ENCODE measurements at places on chromosomes 7 and 10. TPM values are rescaled to one million over a fixed set of nuclear protein-coding genes. Genes with fewer than 3 reads are reported as not detected.
A peak's percentile ranks its signal among the peaks of the same experiment; 100 is the strongest.

- DNase-seq, result no peak
Measured at GRCh38 chr7:155222573-155222972, 75.1 kb upstream of the INSIG1 start.

DNA sequence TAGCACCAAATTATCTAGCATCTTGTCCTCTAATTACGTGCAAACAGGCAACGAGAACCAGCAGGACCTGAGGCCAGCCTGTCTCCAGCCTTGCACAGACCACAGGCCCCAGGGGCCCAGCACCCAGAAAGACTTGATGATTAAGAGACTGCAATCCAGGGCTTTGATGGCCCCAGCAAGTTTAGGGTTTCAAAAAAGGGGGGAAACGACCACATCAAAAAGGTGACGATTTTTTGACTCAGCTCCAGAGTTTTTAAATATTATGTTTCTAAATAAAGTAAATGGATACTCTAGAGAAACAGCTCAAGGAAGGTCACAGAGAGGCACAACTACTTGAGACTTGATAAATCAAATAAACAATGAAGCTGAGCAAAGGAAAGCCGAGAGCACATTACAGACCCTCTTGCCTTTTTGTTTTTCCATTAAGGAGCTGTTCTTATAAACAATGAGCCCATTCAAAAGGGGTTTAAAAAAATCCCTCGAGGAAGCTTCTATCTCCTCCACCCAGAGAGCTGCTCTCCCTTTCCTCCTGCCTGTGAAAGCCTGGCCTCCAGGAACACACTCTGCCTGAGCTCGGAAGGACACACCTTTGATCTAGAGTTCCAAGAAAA lies 44.1 kb downstream of the GLI3 start:
- DNase-seq, result no peak

GRCh38 chr10:14086596-14086995 lies 244.1 kb downstream of the FRMD4A start:
- DNase-seq, result no peak

- DNase-seq, result no peak
Measured at GRCh38 chr7:45233249-45233775, 75.7 kb downstream of the RAMP3 start.

DNA sequence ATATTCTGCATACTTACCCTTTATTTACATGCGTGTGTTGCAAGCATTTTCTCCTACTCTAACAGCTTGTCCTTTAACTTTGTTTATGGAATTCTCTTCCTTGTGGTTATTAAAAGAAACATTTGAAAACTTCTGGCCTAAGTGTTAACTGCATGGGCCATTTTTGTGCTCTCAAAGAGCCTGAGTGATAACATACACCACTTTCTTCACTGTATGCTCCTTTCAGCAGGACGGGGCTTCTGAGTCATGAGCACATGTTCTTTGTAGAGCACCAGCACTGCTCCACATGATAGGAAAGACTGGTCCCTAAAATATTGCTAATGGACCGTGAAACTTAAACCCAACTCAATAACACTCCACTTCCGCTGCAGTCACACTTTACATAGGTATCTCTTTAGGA lies 1093.6 kb upstream of the GHITM start:
- no peak for DNase-seq

DNA sequence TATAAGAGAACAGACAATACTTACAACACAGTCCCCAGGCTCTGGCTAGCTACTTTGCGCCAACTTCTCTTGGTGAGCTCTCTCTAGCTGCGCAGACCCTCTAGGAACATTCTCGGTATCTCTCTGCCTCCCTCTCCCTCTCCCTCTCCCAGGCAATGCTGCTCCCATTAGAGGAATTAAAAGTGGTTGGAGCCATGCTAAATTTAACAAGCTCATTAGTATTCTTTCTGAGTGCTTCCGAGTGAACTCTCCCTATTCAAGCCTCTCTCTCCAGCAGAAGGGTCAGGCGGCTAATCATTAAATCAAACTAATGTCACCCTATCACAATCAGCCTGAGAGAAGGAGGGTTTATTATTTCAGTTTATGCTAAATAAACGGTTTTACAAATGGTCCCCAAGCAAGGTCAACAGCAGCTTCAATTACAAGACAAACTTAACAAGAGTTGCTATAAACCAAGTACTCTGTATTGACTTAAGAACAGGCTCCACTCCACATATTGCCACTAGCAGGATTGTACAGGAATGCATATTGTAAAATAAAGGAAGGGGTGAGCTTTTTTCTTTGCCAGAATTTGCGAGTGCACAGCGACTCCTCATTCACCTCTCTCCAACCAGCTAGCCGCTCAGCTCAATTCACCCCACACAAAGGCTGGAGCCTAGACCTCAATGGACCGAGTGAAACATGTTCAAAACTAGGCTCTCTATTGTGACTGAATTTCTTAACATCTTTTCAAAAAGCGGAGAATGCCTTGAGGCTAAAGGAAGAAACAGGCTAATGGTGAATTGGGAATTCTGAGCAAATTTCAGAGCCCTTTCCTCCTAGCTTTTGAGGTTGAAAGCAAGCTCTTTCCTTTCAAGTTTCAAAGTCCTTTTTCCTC lies 84.4 kb downstream of the GLI3 start:
- no peak for DNase-seq

GRCh38 chr7:138077809-138078208 lies 1.6 kb downstream of the AKR1D1 start:
- DNase-seq, result no peak

DNA sequence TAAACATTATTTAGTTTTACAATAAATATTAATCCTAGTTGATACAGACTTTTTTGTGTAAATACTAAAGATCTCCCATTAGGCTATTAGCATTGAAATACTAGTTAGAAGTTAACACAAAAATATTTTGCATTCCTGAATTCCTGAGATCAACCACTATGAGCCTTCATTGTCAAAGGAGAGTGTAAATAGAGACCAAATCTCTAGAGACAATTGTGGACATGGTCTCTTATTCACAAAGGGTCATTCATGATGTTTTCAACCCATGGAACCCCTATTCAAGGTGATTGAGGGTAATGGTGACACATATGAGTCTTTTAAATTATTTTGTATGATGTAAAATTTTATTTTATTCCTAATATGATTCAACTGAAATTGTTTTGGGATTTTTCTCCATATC lies 1454.8 kb upstream of the LRRTM3 start:
- DNase-seq, result no peak

DNA sequence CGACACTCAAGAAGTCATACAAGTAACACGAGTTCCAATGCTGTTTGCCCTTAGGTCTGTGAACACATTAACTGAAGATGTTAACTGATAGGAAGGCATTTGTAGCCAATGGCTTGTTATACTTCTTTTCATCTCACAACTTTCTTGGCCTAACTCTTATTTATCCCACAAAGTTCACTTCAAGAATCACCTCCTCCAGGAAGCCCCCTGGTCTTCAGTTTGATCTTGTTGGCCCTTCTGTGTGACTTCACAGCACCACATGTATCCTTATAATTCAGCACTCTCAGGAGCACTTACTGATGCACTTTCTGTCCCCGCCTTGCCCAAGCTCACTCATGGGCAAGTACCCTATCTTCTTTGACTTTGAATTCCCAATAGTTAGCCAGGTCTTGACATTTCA lies 159.6 kb downstream of the RAPGEF5 start:
- DNase-seq, result no peak

- DNase-seq, result no peak
Measured at GRCh38 chr10:121527690-121528089, 70.6 kb downstream of the FGFR2 start.

DNA sequence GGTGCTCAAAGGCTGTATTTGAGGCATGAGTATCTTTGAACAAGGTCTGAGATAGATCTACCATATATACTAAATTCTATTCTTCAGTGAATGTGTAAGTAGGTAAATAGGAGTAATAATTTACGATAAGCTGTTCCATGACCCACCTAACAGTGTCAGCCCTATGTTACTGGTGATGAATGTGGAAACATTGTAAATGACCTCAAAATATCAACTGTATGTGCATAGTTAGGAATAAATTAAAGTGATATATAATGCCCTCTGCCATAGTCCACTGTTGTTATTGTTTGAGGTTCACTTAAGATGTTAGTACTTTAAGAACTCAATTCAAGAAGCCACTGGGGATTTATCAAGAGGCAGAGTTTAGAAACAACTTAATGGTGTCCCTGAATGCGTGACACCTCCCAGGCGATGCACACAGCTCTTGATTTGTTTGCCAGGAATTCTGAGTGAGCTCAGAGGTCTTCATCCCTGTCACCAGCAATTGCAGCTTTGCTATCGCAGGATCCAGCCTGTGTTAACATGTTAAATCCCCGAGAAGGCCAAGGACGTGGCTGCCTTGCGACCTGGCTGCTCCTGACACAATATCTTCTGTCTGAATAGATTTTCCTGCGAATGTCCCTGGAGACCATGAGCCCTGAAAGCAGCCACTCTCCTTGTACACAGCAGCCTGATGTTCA lies 104.9 kb downstream of the KLF6 start:
- no peak for DNase-seq

DNA sequence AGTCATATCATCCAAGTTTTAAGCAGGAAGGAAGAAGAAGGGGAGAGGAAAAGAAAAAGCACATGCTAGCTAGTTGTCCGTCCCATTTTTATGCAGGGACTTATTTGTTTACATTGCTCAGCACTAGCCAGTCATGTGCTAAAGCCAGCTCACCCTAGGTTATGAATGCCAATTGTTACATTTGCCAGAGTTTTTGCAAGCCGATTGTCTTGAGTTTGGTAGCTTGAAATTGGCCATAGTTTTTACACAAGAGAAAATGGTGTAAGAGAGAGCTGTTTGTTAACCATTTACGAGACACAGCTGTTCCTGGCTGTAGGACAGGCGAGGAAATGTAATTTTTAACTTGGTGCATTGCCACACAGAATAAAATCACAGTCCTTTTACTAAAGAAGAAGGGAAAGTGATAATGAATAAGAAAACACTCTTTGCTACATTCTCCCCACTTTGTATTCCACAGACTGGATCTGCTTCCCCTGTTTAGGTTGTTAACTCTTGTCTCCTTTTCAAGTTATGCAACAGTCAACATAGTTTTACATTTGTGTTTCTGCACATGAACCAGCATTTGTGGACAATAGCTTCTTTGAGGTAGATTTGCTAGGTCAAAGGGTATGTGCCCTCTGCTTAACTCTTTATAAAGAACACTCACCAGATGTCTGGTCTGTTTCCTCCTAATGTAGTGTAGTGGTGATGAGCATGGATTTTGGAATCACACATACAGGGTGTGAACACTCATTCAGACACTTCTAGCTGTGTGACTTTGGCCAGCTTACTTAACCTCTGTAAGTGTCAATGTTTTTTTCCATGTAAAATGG lies 357.2 kb downstream of the LRMDA start:
- peak; percentile 66 for DNase-seq

DNA sequence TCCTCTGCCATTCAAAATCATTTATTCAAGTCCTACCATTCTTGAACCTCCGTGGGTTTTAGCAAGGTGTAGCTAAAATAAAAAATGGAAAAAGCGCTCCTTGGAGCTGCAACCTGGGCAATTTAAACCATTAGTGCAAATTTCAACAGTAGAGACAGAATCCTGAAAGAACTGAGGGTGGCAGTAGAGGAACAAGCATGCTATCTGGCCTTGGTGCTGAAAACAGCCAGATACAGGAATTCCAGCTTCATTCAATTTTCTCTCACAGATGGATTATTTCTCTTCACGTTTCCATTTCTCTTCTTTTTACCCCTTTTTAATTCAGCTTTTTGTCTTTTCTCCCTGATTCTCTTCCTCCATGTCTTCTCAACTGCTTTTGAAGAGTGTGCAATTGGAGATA lies 77.7 kb downstream of the OTUD1 start:
- DNase-seq, result peak; percentile 65

GRCh38 chr7:462173-463103 lies 57.2 kb downstream of the PDGFA start:
- DNase-seq, result no peak

DNA sequence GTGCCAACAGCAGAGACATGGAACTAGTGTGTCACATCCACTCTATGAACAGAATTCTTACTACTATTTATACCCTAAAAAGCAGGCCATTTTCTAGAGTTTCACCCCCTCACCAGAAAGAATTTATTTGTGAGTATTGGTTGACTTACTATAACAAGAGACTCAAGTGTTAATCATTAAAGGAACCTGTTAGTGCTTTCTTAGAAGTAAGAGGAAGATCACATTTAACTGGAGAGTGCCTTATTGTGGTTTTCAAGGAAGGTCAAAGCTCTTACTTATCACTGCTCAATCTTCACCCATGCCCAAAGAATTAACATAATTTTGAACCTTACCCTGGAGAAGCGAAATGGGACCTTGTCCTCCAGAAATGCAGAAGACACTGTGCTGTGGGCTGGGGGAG lies 169.3 kb upstream of the PRSS1 start:
- no peak for DNase-seq

DNA sequence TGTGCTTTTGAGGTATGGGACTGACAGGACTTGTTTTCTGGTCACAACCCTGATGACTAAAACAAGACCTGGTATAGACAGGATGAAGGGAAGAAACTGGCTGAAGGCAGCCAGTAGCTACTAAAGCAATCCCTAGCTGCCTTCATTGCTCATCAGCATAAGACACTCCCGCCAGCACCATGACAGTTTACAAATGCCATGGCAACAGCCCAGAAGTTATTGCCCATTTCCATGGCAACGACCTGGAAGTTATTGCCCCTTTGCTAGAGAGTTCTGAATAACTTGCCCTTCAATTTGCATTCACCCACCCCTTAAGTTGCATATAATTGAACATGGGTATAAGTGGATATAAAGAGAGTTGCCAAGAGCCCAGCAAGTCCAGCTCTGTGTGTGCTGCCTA lies 169.6 kb upstream of the FAM171A1 start:
- DNase-seq, result peak; percentile 34

DNA sequence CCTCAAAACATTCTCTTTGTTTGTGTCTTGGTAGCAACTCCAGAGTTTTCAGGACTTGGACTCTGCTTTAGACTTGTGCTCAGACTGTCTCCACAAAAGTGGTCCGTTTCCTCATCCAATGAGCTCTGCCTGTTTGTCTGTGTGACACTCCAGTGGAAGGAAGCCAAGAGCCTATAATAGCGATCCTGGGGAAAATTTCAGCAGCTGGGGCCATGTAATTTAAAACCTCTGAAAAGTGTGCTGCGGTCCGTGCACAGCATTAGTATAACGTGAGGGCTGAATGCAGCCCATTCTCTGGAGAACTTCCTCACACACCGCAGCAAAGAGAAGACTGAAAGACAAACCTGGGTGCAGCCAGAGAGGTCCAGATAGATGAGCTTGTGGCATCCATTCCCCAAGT lies at the start of gene LRRC17:
TSS of gene LRRC17 (plus strand) at position 259 of the 400 bp plus-strand sequence. CDS start 20,914 bp downstream, outside the sequence.
- DNase-seq, result peak; percentile 51

GRCh38 chr10:130857631-130858295 lies 453.8 kb downstream of the TCERG1L start:
- DNase-seq, result no peak

DNA sequence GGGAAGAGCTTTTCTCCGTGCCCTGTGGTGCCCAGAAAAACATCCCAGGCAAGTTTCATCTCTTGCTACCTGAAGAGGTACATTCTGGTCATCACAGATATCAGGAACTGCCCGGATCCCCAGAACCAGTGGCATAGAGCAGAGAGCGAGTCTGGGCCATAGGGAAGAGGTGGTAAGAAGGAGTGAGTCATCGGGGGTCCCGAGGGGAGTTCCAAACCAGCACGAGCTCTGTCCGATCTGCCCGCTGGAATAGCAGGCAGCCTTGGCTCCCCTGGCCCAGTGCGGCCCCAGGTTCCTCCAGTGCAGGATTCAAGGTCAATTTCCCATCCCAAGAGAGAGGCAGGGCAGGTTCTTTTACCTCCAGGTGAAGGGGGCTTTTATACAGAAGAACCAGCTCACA lies 124.7 kb downstream of the RGS10 start:
- no peak for DNase-seq

Gene ITGB8
- 9.9 TPM for total RNA-seq

Gene STEAP1
- 120 TPM for total RNA-seq

Gene GFRA1
- 5.0 TPM for total RNA-seq

Gene THSD7A
- total RNA-seq, result not detected

Gene DENND2A
- total RNA-seq, result 2.4 TPM

Gene WDR11
- 61.8 TPM for total RNA-seq

Gene PCGF5
- total RNA-seq, result 39.8 TPM

Measured in GM23248 (cell line).